ENCODE measurements at places on chromosomes 7 and 10. TPM values are rescaled to one million over a fixed set of nuclear protein-coding genes. Genes with fewer than 3 reads are reported as not detected.

WDR86 gene
- polyA plus RNA-seq: 1.7 TPM

EN2 gene
- not detected for polyA plus RNA-seq

FEZF1 gene
- not detected for polyA plus RNA-seq

PSMA2 gene
- 29.3 TPM for polyA plus RNA-seq

LEP gene
- 0.68 TPM for polyA plus RNA-seq

PEX1 gene
- 20.8 TPM for polyA plus RNA-seq
